CD4-positive, alpha-beta T cell treated with Interleukin-4 for 1 hour (primary cell): ENCODE measurements at places on chromosomes 11 and 22.

DNA sequence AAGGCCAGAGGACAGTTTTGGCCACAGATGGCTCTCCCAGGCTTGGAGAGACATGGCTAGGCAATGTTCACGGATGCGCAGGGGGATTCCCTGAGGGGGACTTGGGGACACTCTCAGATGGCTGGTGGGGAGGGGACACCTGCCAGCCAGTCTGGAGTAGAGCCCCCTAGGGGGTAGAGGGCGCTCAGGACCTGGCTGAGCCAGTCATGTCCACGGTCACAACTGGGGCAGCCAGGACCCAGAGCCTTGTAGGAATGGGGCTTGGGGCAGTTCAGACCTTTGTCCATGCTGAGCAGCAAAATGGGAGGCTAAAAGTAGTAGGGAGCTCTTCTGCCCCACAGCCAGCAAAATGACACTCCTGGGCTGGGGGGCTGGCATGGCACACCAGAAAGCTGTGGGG, 1.7 kb downstream of the CSDC2 start:
- DNase-seq, result no peak

GRCh38 chr22:28279888-28280287, 360.8 kb upstream of the PITPNB start:
- no peak for DNase-seq

GRCh38 chr11:129722529-129722928, 93.1 kb upstream of the TMEM45B start:
- no peak for DNase-seq

DNA sequence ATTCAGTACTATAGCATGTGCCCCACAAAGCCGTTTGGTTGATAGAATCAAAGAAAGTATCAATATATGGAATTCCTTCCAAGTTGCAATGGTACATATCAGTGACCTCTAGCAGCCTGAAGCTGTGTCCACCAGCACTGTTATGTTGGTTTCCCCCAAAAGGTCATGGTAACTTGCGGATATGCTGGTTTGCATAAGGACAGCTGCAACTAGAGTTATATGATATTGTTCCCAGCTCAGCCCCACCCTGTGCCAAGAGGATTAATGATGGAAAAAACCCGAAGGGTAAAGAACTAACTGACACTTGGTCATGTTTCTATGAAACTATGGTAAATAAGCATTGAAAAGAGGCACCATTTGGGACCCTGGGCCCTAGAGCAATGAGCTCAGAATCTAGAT, 93.5 kb downstream of the PDHX start:
- no peak for DNase-seq

DNA sequence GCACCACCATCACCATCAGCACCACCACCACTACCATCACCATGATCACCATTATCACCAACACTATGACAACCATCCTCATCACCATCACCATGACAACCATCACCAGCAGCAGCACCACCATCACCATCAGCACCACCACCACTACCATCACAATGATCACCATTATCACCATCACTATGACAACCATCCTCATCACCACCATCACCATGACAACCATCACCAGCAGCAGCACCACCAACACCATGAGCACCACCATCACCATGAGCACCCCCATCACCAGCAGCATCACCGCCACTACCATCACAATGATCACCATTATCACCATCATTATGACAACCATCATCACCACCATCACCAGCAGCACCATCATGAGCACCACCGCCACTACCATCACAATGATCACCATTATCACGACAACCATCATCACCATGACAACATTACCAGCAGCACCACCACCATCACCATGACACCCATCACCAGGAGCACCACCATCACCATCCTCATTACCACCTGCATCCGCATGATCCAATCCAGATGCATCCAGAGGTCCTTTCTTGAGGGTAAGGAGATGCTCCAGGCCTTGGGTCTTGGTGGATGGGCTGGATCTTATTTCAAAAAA, 23.8 kb downstream of the PHF21B start:
- no peak for DNase-seq
